ENCODE measurements at places on chromosomes 3 and 15. TPM values are rescaled to one million over a fixed set of nuclear protein-coding genes. Genes with fewer than 3 reads are reported as not detected.
A peak's percentile ranks its signal among the peaks of the same experiment; 100 is the strongest.

The HCN4 gene
- not detected for total RNA-seq

GRCh38 chr15:75694241-75695182, 18.1 kb downstream of the CSPG4 start:
- no peak overlapping the region for H3K4me3 ChIP-seq
- DNase-seq, result peak; percentile 89
- no peaks in the 10 kb centered on the region for H3K36me3 ChIP-seq
- no peaks in the 10 kb centered on the region for H3K27me3 ChIP-seq

DNA sequence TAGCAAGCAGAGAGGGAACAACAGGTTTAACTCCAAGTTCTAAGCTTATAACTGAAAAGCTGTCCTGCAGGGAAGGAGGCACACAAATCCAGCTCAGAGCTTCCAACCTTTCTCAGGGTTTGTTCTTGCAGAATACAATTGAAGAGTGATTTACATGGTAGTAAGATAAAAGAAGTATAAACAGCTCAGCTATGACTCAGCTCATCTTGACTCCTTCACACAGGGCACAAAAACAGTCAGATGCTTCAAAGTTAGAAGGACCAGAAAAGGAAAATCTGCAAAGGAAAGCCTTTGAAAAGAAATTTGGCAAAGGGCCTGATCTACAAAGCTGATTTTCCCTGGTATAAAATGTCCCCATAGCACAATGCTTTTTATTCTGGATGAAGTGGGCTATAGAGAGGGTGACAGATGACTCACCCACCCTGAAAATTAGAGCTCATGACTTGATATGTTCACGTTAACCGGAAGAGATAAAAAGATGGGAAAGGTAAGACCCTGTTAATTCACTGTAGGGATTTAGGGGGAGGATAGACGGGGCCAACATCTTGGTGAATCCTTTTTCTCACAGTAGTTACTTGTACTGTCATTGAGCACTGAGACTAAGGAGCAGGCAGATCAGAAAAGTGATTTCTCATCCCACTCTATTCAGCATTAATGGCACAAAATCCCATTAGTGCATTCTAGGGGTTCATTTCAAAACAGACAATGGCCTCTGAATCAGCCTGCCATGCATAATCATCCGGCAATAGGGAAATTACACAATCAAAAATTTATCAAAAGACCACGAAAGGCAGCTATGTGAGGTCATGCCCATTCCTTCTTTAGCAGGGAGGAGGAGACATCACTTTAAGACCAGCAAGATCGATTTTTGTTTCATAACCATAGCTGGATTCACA, 143.5 kb downstream of the GAP43 start:
- no peaks in the 10 kb centered on the region for H3K36me3 ChIP-seq
- no peak for DNase-seq
- H3K27ac ChIP-seq, result no peak overlapping the region
- no peak overlapping the region for H3K4me3 ChIP-seq

GRCh38 chr15:92200891-92201290, 192.8 kb upstream of the ST8SIA2 start:
- no peak overlapping the region for H3K4me3 ChIP-seq
- H3K27ac ChIP-seq, result no peak overlapping the region
- no peaks in the 10 kb centered on the region for H3K27me3 ChIP-seq

The EHHADH gene
- total RNA-seq, result 3.1 TPM

The TLNRD1 gene
- 40.3 TPM for total RNA-seq

DNA sequence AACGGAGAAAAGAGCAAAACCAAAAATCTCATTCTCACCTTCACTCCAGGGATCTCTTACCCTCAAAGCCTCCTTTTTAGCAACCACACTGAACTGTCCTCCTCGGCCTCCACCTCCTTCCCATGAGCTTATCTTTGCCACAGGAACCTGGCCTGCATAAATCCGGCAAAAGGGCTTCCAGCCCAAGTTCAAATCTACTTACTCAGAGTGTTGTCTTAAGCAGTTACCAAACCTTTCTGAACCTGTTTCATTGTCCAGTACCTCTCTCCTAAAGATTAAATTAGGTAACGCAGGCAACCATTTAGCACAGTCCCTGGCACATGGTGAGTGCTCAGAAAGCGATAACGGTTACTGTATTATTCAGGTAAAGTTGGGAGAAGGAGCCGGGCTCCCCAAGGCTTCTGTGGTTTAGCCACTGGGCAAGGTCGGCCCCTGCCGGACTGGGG, 777 bp downstream of the CIB1 start:
- H3K27me3 ChIP-seq, result no peaks in the 10 kb centered on the region
- no peak for DNase-seq
- H3K36me3 ChIP-seq, result peaks cover 43% of the 10 kb centered on the region
- peaks cover 23% of the 10 kb centered on the region for H3K4me1 ChIP-seq

The BTLA gene
- not detected for total RNA-seq

GRCh38 chr3:102169915-102170479, 264.8 kb upstream of the ZPLD1 start:
- no peak overlapping the region for H3K27ac ChIP-seq
- no peak overlapping the region for H3K4me3 ChIP-seq
- H3K27me3 ChIP-seq, result no peaks in the 10 kb centered on the region
- no peak for DNase-seq
- peaks cover 26% of the 10 kb centered on the region for H3K4me1 ChIP-seq
- H3K36me3 ChIP-seq, result no peaks in the 10 kb centered on the region

DNA sequence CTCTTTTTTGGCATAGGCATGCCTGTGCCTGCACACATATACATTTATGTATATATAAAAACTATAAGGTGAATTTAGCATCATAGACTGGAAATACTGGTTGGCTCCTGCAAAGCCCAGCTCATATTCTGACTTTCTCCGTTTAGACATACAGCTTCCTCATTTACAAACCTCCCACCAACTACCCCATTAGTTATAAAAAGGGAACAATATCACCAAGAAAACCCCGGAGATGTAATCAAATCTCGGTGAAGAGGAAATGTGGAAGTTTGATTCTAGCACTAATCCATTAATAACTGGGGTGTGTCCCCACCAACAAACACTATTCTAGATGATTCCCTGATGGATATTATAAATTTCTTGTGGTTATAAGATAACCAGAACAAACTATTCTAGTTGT, 517.7 kb upstream of the TBL1XR1 start:
- no peak overlapping the region for H3K27ac ChIP-seq
- DNase-seq, result no peak
- no peaks in the 10 kb centered on the region for H3K27me3 ChIP-seq
- H3K4me3 ChIP-seq, result no peak overlapping the region

The GOLGA6L10 gene
- total RNA-seq, result 0.19 TPM

DNA sequence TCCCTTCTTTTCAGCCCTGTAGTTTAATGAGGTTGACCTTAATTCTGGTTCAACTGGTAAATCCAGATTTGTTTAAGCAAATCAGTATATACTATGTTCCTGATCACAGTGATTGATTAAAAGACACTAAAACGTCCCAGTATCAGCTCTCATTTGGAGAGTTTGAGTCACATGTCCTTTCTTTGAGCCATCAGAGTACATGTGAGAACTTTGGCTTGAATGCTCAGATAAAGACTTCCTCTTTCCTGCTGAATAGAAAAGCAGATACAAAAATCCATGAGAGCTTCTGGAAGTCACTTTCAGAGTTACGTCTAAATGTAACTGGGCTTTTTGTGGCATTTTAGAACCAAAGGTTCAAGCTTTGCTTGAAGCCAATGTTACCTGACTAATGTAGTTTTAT, 341.8 kb upstream of the SATB1 start:
- no peak for DNase-seq
- no peaks in the 10 kb centered on the region for H3K36me3 ChIP-seq
- no peak overlapping the region for H3K4me3 ChIP-seq
- no peak overlapping the region for H3K27ac ChIP-seq
- H3K4me1 ChIP-seq, result no peaks in the 10 kb centered on the region

The TMED3 gene
- 97.7 TPM for total RNA-seq

GRCh38 chr3:16058521-16058920, 116.0 kb upstream of the GALNT15 start:
- H3K4me3 ChIP-seq, result no peak overlapping the region
- H3K27ac ChIP-seq, result peak overlapping the region; percentile 89
- H3K27me3 ChIP-seq, result no peaks in the 10 kb centered on the region
- no peaks in the 10 kb centered on the region for H3K36me3 ChIP-seq

DNA sequence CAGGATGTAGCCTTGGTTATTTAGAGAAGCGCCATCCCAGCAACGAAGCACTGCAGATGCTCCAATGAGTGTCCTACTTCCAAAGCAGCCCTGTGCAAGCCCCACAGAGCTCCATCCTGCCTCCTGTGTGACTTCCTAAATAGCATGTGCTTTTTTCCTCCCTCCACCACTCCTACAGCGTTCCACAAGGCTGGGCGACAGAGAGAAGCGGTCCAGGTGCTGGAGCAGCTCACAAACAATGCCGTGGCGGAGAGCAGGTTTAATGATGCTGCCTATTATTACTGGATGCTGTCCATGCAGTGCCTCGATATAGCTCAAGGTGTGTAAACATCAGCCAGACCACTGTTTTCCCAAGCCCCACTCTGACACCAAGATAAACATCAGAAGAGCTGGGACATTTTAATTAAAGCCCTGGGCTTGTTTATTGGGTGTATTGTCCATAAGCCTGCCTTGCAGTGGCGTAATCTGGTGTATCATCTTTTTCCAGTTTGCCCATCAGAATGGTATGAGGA, 22.2 kb upstream of the RHO start:
- H3K36me3 ChIP-seq, result peaks cover 62% of the 10 kb centered on the region
- DNase-seq, result no peak
- H3K27me3 ChIP-seq, result no peaks in the 10 kb centered on the region
- no peaks in the 10 kb centered on the region for H3K4me1 ChIP-seq
- H3K4me3 ChIP-seq, result no peak overlapping the region
- no peak overlapping the region for H3K27ac ChIP-seq

The UBE2Q2 gene
- total RNA-seq, result 52.8 TPM
